ENCODE measurements at places on chromosomes 3 and 15.

DNA sequence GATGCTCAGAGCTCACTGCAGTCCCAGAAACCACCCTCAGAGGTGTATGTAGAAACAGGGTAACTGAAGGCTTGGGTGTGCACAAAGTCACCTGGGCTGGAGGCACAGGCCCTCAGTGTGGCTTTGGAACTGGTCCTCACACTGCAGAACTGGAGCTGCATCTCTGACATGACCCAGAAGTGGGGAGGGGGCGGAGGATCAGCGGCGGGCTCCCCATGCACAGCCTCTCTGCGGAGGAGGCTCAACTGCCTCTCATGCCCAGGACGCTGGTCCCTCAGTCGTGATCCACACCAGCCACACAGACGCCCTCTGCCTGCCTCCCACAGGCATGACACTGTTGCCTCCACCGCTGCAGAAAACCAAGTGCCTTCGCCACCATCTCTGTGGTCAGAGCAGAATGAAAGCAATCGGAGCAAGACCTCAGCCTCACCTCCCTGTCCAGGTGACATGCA, 73.7 kb downstream of the TM2D3 start:
- peak; percentile 5 for DNase-seq

DNA sequence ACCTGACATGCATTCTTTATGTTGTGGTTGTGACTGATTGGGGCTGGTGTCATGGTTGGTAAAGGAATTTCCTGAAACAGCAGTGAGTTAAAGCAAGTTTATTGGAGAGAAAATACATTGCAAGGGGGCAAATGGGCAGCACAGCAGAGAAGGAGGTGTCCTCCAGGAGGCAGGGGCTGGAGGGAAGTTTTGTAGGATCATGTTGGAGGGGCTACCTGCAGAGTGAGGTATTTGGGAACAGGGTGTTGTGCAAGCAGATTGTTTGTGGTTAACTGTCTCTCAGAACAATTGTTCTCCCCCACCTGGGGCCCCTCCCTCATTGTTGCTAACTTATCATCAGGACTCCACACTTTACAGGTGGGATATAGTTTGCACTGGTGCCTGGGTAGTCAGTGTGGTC, 196.0 kb downstream of the NSUN3 start:
- no peak for DNase-seq

- DNase-seq = no peak
Observed at GRCh38 chr3:72155391-72156064, 370.6 kb upstream of the PROK2 start.

GRCh38 chr3:119810018-119810435, 28.1 kb downstream of the NR1I2 start:
- no peak for DNase-seq

DNA sequence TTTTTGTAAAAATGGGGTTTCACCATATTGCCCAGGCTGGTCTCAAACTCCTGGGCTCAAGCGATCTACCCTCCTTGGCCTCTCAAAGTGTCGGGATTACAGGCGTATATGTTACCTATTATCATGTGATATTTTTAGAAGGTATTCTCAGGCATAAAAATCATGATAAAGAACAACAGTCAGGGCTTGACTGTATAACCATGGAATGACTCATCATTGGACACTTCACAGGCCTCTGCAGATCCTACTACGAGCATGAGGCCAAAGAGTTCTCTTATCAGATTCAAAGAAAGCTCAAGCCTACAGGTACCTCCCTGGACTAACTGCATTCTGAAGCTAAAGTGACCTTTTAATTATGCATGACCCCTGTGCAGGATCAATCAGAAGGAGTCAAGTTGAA, 91.7 kb upstream of the PRICKLE2 start:
- DNase-seq = no peak

GRCh38 chr15:46768287-46768686, 949.0 kb upstream of the SEMA6D start:
- DNase-seq = no peak

GRCh38 chr3:52246728-52247408, 1.3 kb downstream of the PPM1M start:
- no peak for DNase-seq

- DNase-seq = no peak
Observed at GRCh38 chr3:113255100-113255853, 43.9 kb downstream of the BOC start.

DNA sequence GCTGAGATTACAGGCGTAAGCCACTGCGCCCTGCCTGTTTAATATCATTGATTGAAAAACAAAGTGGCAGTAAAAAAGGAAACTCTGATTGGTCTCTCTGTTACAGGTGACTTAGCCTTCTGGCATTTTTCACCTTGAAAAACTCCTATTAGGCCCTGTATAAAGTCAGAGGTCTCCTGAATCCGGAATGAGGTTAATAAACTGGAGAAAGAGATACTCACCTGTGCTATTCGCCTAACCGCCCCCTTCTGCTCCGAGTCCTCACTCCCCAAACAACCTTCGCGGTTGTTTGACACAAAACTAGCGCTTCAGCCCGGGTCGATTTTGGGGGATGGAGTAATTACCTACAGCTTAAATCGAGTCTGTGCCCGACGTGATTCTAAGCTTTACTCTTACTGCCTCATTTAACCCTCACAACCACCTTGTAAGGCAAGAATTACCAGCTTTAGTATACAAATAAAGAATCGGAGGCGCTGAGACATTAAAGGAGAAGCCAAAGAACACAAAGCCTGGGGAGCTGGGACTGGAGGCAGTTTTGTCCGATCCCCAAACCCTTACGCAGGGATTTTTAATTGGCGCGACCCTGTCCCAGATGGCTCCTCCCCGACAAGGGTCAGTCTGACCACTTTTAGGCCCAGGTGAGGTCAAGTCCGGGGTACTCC, 441 bp downstream of the CEP70 start:
- DNase-seq = no peak

DNA sequence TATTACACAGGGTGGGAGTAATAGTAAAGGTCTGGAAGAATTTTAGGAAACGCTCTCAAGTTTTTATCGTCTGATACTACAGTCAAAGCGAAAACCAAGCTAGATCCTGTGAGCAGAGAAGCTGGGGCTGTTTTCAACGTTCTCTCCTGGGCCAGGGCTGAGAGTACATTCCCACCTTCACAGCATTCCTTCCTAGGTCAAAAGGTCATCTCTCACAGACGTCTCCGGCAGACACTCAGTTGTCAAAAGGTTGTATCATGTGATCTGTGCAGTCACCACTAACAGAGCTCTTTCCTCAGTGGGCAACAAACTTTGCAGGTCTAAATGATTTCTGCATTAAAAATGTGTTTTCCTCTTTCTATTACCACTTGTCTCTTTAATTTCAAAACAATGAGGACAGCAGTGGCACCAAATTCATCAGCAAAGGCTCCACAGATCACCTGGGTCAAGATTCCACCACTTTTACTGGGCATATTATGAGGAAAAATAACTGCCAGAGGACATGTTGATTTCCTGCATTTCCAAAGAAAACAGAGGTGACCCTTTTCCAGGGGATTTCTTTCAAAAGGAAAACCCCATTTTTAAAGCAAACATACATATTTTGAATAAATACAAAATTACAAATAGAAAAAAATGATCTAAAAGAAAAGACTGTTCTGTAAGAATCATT, 41.9 kb downstream of the MEIS2 start:
- no peak for DNase-seq

- no peak for DNase-seq
Observed at GRCh38 chr3:42732196-42732828, 29.7 kb upstream of the HHATL start.

GRCh38 chr3:78725703-78726246, 1042.0 kb downstream of the ROBO1 start:
- DNase-seq = no peak
